ENCODE measurements at places on chromosomes 7 and 10. TPM values are rescaled to one million over a fixed set of nuclear protein-coding genes. Genes with fewer than 3 reads are reported as not detected.

DNA sequence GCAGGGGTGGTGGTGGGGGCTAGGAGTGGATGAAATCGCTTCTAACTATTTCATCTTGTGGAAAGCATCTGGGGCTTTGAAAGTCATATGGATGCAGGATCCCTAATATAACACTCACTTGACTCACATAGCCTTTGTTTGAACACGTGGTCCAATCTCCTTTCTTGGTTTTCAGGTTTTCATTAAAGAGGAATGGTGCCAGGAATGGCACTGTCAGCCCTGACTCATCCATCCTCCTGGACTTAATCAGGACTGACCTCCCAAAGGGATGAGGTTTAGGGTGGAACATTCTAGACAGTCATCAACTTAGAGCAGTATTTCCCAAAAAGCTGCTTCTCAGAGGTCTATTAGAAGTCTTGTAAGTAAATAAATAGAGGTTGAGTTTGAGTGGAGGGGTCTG lies 162.0 kb upstream of the PLXNA4 start:
- no peak for DNase-seq

DNA sequence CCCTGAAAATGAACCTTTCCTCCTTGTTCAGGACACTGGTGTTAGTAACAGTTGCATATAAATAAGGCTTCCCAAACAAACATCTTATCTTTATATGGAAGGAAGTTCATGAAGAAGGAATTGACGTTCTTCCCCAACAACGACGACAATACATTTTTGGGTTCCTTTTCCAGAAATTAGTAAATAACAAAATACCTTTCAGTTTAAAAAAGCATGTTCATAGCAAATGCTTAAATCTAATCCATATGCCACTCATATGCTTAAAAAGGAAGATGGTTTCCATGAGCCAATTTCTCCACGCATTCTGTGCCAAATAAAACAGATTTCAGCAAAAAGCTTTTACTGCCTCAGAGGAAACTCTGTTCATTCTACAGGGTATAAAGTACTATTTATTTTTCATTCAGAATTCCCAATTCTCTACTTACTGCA lies 182.6 kb downstream of the COBL start:
- DNase-seq = no peak

PDK4 gene
- 243 TPM for total RNA-seq

GRCh38 chr7:5598769-5599371 lies 175.2 kb upstream of the TNRC18 start:
- no peak for DNase-seq

GRCh38 chr10:130812381-130813148 lies 499.0 kb downstream of the TCERG1L start:
- no peak for DNase-seq

GRM8 gene
- total RNA-seq = not detected

NPC1L1 gene
- total RNA-seq = 0.21 TPM

- no peak for DNase-seq
Measured at GRCh38 chr7:2379821-2380450, 23.5 kb upstream of the CHST12 start.

SAMD9L gene
- 64.4 TPM for total RNA-seq

GRCh38 chr10:95567903-95568630 lies 6.9 kb upstream of the SORBS1 start:
- no peak for DNase-seq

DNA sequence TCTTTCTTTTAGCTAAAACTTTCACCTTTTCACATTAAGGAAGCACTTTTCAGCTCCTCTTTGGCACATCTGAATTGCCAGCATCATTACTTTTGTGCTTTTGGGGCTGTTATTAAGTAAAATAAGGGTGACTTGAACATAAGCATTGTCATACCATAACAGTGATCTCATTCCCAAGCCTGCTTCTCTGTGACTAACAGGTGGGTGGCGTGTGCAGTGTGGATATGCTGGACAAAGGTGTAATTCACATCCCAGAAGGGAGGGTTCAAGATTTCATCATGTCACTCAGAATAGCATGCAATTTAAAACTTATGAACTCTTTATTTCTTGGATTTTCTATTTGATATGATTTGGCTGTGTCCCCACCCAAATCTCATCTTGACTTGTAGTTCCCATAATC lies 517.4 kb upstream of the MKI67 start:
- no peak for DNase-seq

DNA sequence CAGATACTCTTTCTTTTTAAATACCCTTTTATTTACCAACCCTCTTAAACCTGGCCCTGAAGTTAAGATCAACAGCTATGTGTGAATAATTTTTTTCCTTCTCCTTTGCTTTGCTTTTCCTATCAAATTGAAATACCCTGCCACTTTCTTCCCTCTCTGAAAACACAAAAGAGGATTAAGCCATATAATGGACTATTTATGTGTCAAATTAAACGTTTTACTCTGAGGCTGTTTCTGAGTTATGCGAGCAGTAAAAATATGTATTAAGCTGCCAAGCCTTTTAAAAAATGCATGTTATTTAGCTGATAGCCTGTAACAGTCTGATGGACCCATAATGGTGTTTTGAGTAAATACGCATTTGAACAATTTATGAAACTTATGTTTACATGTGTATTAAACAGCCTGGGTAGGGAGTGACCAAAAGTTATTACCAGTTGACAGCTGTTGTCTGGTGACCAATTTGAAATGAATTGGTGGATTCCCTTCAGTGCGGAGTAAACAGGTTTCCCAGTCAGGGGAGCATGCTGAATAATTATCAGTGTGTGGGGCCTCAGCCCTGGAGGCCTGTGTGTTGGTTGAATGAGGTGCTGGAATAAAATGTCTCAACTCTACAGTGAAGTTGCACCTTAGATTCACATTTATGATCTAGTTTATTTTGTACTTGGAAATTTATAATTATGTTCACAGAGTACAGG lies 89.6 kb downstream of the AUTS2 start:
- no peak for DNase-seq

FANK1 gene
- 11.5 TPM for total RNA-seq

- no peak for DNase-seq
Measured at GRCh38 chr10:19930936-19931893, 115.0 kb downstream of the PLXDC2 start.

NSUN6 gene
- 13.1 TPM for total RNA-seq

- no peak for DNase-seq
Measured at GRCh38 chr10:116593139-116593740, 2.5 kb downstream of the PNLIPRP1 start.

NCF1 gene
- total RNA-seq = 50.8 TPM

GRCh38 chr10:70566515-70567290 lies 35.8 kb downstream of the PRF1 start:
- no peak for DNase-seq

WEE2 gene
- total RNA-seq = not detected

GRCh38 chr10:30803892-30804322 lies 174.4 kb upstream of the LYZL2 start:
- DNase-seq = no peak

DNA sequence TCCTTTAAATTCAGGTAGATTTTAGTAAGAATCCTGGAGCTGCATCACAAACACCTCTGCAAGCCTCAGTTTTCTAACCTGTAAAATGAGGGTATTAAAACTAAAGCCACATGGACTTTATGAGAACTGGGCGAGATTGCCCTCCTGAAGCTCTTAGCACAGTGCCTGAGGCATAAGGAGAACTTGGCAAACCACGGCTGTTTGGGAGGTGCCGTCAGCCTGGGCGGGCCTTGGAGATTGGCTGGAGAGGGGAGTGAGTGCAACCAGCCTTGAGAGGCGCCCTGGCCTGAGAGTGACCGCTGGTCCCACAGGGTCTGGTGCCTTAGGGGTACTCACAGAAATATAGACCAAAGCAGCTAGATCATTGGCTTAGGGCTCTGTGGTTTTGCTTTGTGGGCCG lies 5.4 kb upstream of the TNS3 start:
- peak; percentile 79 for DNase-seq

DNA sequence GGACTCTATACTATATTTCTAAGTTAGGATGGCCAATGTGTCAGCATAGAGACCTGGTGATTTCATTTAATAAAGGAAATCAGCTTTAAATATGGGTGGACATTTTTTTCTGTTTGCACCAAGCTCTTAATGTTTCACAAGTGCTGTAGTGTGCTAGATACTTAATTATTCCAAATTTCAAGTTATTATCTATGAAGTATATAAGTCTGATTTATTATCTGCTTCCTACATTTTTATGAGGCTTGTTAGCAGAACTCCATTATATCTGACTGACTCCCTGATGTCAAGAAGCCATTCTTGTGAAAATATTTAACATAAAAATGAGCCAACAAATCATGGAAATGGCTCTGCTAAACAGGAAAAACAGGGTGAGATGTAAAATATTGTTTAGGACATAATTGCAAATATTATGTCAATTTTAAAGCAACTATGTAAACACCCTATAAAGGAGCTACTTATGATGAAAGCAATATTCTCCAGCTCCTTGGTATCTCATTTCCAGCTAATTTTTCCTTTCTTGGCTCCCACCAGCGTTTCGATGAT lies 1415.2 kb downstream of the GATA3 start:
- DNase-seq = no peak

DNA sequence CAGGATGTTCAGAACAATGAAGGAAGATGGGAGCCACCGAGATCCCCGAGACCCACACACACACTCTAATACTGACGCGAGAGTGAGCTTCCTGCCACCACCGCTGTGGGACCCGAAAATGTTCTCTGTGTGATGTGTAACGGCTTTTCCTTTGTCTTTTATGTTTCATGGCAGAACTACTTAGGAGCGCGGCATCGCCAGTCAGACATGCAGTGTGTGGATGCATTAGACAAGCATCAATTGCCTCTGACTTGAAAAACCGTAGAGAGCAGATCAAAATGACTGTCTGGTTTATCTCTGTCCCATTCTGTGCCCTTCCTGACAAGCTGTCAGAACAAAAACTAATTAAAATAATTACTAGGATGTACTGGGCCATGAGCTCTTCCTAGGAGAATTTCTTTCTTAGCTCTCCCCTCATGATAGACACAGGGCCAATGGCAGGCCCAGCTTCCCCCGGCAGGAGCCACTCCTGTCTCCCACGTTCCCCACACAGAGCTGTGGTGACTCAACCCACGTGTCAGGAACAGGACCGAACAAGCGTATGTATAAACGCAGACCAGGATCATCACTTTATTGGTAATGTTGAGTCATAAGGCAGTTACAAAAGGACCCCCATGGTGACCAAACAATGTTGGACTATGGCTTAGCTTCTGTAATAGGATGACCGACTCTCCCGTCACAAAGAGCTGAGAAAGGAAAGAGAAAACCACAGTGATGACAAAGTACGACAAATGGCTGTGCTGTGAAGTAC lies 705.0 kb downstream of the PARD3 start:
- DNase-seq = no peak

- DNase-seq = no peak
Measured at GRCh38 chr10:33506838-33507661, 172.6 kb upstream of the NRP1 start.
